ENCODE measurements at places on chromosomes 6 and 20.

DNA sequence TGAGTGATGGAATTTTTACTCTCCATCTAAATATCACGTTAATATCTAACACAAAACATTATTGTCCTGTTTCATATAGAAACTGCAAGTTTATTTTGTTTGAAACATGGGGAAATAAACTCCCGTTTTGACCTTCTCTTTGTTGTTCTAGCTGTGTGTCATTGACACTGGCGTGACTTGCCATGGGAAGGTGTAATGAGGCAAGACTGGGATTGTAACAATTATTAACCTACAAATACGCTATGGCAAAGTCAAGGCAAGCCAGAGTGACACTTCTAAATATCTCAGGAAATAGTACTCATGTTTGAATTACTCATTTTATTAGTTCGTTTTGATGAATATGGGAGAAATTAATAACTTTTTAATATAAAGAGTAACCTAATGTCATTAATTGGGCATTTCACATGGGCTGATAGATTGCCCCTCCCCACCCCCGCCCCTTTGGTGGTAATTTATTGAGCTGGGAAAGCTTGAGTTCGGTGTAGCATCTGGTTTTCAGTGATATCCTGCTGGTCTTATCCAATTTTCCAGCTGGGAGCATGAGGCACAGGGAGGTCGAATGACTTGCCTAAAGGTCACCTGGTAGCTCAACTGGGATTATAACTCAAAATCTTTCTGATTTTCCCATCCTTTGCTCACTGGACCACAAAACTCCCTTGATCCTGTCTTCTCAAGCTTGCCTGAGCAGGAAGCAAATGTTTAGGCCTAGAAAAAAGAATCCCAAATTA lies 380.6 kb upstream of the JAG1 start:
- DNase-seq, result no peak

DNA sequence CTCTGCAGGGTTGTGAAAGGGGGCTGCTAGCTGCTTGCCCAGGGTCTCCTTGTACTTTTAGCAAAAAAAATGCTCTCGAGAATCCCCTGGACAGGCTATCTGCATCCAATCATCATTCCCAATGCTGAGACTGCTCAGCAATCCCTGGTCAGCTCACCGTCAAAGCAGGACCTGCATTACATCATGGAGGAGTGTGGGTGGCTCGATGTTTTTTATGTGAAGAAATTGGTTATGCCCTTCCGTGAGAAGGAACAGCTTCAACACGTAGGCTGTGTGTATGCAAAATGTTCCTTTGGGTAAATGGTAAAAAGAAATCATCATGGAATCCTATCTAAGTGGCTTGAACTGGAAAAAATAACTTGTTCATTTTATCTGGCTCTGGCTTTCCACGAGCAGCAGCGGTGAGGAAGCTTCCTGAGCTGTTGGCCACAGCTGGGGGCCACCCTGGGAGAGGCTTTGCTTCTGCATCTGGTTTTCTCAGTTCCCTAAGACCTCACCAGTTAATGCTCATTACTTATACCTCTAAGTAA lies 111.4 kb downstream of the FYN start:
- no peak for DNase-seq

DNA sequence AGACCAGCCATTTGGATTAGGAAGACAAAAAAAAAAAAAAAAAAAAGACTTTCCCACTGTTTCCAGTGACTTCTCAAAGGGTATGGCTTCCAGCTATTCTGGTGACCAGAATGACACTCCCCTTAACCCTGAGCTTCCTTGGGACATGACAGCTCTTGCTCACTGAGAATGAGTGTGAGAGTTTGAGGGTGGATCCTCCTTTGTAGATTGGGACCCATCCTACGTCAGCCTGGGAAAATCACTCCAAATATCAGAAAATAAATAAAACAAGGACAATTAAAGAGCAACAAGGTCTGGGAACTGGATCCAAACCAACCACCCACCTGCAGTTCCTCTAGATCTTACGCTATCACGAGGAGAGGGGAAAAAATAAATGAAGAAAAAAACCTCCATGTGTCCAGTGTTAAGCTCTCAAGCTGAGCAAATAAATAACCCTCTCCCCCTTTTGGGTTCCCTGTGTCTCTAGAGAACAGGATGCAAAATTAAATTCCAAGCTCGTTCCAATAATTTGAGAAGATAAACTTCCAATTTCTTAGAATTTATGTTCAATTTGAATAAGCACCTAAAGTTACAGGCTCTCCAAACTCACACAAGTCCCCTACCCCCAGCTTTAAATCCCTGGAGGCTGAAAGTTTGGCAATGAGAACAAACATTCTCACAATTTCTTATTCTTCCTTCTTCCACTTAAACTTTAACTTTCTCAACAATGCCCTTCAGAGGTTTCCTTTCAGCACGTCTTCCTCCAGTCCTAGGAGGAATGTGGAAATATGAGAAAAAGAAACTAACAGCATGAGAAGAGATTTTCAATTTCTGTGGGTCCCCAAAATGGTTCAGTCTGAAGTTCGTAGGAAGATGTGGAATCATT lies 170.2 kb downstream of the MTFR2 start:
- DNase-seq, result no peak

DNA sequence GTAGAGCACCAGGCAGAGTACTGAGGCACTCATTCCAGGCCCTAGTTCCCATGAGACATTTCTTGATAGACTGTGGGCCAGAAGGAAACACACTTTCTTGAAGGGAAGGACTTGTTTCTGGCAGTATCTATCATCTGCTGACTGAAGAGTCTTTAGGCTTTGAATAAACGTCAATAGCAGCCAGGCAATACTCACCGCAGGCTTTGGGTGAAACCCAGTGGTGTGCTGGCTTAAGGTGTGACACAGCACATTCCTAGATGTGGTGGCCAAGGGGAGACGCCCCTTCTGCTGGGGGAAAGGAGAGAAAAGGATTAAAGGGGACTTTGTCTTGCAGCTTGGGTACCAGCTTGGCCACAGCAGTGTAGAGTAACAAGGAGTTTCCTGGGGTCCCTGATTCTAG lies 1039.6 kb downstream of the HACE1 start:
- no peak for DNase-seq

DNA sequence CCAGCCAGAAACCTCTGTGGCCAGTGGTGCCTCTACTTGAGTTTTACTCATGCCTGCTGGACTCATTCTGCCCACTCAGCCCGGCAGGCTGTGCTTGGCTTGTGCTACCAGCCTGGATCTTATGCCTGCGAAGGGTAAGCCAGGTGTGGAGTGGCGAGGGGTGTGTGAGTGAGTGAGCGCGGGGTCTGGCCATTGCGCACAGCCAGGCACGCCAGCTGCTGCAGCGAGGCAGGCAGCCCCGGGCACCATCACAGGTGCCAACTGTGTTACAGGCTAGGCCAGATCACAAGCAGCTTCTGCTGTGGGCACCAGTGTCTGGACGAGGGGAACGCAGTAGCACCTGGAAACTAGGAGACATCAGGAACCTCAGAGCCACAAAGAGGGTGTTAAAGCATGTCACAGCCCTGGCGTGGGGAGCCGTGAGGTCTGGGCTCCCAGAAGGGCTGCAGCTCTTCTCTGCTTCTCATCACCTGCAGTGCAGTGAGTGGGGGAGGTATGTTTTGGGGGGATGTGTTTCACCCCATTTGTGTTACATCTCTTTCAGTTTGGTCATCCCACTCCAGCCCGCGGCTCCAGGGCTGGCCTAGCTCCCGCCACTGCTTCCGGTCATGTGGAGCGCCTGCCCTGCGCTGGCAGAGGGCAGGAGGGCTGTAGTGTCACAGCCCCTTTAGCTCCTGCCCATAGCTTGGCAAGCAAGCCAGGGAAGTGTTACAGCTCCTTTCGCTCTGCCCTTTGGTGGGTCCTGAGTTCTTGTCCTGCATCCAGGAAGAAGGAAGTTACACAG lies 379.7 kb upstream of the IMPG1 start:
- no peak for DNase-seq

DNA sequence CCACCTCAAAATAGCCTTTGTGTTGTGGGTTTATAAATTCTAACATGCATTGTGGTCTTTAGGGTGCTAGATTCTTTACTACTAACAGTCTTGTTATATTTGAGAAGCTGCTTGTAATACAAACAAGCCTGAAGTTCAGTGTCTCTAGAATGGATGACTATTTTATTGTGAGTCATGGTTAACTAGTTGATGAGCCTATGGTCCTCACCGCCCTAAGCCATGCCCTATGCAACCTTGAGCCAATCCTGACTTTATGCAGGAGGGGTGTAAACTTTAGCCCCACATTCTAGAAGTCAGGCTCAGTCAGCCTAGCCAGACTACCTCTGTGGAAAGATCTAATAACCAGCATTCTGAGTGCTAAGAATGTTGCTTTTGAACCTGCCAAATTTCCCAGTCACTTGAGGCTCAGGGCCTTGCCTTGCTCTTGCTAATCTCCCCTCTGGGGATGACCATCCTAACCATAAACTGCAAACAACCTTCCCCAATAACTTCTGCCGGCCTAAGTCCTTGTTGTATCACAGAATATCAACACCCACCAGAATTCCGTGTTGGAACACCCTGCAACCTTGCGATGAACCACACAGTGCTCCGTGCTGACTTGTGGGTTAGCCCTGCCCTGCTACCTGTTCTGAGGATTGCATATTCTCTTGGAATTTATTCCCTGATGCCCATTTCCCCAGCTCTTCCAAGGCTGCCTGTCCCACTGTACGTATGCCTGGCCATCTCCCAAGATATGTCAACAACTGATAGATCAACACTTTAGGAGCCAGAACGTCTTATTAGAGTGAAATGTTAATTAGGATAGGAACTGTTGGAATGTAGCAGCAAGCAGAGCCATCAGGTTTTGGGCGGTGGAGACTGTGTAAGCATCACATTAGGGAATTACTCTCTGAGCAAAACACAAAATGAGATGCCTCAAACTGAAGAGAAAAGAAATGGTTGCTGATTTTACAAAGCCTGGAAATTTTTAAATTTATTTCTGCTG lies 71.7 kb upstream of the CEP85L start:
- DNase-seq, result no peak

GRCh38 chr6:41577356-41578216 lies 31.4 kb downstream of the FOXP4 start:
- no peak for DNase-seq

DNA sequence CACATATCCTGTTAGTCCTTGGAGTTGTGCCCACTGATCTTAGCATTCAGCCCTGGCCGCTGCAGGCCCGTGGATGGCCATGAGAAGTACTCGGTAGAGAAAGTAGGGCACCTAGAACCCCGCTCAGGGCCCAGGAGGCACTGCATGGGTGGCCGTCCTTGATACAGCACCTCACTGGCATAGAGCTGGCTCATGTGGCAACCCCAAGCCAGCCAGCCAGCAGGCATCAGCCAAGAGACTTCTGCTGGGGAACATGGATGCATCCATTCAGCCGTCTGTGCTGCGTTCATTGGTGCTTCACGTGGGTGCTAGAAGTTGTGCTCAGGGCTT lies 10.6 kb downstream of the PYGB start:
- no peak for DNase-seq

DNA sequence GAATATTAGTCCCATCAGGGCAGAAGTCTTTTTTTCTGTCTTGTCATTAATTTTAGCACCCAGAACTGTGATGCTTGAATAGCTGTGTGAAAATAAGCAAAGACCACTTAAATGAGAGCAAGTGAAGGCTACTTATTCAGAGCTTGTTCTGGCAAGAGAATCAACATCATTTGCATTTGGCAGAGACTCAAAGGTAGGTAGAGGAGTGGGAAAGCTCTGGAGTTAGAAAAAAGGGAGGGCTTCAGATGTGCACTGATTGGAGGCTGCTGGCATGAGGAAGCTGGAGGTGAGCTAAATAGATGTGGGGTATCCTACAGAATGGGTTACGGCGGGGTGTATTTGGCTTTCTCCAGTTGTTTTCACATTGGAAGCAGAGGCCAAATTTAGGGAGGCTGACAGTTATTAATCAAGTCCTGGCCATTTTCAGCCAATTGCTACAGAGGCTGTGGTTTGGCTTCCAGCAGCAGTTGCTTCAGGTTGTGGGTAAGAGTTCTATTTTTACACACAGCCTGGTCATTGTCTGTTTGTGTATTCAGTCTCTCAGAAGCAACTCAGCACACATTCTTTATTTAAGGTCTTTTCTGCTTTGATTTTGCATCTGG lies 254.3 kb downstream of the BTBD3 start:
- DNase-seq, result peak; percentile 31
